Stimulated activated CD8-positive, alpha-beta memory T cell treated with anti-CD3 and anti-CD28 coated beads, Interleukin-7, amount 100 ng/mL, for 1 hour (primary cell): ENCODE measurements at places on chromosomes 11 and 22.

DNA sequence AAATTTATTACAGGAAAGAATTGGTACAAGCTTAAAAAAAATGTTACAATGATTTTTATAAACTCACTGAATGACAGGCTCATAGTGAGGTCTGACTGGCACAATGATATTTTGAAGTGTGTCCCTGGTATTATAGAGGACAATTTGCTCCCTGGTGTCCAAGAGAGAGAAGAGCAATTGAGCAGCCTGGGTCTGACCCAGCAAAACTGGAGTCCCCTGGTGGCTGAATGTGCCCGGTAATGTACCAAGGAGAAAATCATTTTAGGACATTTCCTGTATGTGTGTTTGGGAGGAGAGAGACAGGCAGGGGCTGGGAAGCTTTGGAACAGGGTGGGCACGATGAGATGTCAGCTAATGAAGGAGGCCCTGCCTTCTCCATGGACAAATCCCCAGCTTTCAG is 125.3 kb downstream of the APOL5 start:
- DNase-seq: no peak

- no peak for DNase-seq
Measured at GRCh38 chr22:31933816-31934482, 10.4 kb upstream of the YWHAH start.

GRCh38 chr22:22576244-22576988 is 17.4 kb upstream of the PRAME start:
- no peak for DNase-seq

GRCh38 chr11:45321031-45321595 is 35.0 kb upstream of the SYT13 start:
- no peak for DNase-seq

DNA sequence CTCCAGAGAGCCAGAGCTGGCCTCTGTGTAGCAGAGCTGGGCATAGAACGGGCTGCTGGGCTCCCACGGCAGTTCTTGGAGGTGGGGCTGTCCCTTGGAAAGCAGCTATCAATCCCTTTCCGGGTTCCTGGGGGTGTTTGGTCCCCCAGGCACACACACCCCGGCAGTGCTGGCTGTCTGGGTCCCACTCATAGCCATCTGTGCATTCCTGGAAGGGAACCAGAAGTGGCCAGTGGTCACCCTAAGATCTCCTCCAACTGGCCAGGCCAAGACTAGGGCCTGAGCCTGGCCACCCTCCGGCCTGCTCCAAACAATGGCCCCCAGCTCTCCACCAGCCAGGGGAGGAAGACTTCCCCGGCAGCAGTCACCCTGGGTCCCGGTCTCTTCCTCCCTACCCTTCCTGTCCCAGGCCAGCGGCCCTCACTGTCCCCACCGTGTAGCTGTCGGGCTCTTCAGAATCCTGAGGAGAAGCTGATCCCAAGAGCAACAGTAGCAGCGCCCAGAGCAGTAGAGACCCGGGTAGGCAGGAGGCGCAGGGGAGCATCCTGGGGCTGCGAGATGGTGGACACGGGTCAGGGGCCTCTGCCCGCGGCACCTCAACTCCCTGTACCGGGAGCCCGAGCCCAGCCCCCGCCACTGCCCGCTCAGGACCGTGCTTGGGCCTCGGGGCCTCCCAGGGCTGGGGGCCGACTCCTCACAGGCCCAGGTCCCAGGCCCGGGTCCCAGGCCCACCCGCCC is 620 bp downstream of the EFEMP2 start:
- no peak for DNase-seq

DNA sequence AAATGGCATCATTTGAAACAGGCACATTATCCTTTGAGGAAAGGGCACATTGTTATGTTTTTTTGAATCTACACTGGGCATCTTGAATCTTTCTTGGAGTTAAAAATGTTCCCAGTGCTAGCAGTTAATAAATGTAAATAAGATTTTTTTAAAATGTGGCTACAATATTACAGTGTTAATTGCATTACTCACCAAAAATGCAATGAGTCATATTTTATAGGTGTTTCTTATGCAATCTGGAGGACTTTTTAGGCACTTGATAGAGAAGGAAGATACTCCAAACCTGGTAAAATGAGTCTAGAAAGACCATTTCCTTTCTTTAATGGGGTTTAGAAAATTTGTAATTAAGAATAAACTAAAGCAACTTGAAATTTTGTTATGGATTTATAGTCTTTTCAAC is 238.0 kb downstream of the METTL15 start:
- DNase-seq: no peak

- no peak for DNase-seq
Measured at GRCh38 chr11:65448074-65448417, 25.4 kb downstream of the NEAT1 start.

DNA sequence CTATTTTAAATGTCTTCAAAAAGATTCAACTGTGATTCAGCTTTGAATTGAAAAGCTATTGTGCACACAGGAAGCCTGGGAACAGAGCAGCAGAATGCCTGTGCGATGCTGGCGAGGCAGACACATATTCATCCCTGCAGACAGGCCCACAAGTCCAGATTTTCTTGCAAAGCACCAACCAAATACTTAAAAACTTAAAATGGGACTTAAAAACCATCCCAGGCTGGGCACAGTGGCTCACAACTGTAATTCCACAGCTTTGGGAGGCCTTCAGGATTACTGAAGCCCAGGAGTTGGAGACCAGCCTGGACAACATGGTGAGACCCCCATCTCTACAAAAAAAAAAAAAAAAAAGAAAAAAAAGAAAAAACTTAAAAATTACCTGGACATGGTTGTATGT is 122.6 kb upstream of the SERPIND1 start:
- DNase-seq: no peak

DNA sequence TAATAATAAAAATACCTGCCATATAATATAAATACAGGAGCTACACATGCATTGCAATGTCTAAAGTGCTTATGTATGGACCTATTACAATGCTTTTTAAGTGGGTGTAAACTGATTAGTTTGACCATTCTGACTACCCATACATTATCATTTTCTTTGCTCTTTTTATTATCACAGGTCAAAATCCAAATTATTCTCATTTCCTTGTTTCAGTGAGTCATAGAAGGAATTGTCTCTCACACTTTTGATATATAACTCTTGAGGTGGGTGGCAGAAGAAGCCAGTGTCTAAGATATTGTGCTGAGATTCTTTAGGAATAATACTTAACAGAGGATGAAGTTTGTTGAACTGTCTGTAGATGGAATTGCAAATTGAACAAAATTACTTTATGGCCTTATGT is 35.6 kb downstream of the GAS2 start:
- no peak for DNase-seq

- no peak for DNase-seq
Measured at GRCh38 chr11:76166314-76166713, 40.0 kb downstream of the WNT11 start.
